ENCODE measurements at places on chromosomes 2 and 18. TPM values are rescaled to one million over a fixed set of nuclear protein-coding genes. Genes with fewer than 3 reads are reported as not detected.

DNA sequence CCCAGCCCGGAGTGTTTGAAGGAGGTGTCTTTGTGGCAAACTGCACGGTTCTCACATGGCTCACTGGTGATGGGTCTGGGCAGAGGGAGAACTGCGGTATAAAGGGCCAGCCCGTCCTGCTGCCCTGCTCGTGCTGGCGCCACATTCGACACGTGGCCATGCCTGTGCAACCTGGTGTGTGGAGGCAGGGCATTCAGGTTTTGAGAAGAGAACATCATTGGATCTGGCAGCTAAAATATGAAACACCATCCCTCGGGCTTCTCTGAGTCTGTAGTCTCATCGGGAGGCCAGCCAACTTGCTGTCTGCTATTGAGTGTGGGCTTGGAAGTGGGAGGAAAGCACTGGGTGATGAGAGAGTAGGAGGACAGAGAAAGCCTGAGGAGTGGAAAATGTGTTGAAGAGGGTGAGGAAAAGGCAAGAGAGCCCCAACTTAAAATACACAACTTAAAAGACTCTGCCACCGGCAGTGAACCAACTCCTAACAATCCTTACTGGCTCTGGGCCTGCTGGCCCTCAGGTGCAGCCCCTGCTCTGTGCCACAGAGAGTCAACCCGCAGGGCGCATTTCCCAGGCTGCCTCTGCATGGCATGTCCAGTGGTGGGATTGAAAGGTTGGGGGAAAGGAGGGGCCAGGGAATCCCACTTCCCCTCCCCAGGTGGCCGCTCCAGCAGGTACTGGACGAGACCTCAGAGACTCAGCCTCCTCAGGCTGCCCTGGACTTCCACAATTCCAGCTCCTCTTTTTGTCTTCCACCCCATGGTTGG, 112.7 kb upstream of the DLX2 start:
- peaks cover 21% of the 10 kb centered on the region for H3K4me1 ChIP-seq
- no peak for DNase-seq
- no peak overlapping the region for H3K27ac ChIP-seq

- no peaks in the 10 kb centered on the region for H3K36me3 ChIP-seq
- H3K4me1 ChIP-seq = no peaks in the 10 kb centered on the region
- H3K27ac ChIP-seq = no peak overlapping the region
- DNase-seq = no peak
- H3K4me3 ChIP-seq = no peak overlapping the region
Measured at GRCh38 chr2:11631462-11631861, 38.5 kb downstream of the NTSR2 start.

DNA sequence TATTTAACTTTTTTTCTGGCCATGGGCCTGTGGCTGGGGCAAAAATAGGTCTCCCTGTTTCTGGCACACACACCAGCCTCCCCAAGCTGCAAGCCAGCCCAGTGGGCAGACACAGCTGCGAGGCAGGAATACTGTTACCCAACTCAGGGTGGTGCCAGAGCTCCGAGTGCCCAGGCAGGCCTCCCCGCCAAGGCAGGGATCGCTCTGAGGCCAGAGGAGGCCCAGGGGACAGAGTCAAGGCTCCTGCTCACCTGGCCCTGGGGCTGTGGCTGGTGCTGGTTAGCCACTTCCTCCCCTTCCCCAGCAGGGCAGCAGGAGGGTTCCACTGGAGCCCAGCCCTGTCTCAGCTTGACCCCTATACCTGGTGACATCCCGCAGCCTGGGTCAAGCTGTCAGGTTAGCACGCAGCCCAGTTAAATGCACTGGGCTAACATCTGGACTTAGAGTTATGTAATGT, 67.1 kb upstream of the EPAS1 start:
- no peak for DNase-seq
- H3K4me3 ChIP-seq = no peak overlapping the region
- peak overlapping the region; percentile 6 for H3K27ac ChIP-seq
- no peaks in the 10 kb centered on the region for H3K27me3 ChIP-seq

GRCh38 chr2:201774546-201774945, 6.2 kb downstream of the ALS2 start:
- no peak for DNase-seq
- peaks cover under 1% of the 10 kb centered on the region for H3K4me1 ChIP-seq
- no peak overlapping the region for H3K27ac ChIP-seq
- no peak overlapping the region for H3K4me3 ChIP-seq
- H3K36me3 ChIP-seq = no peaks in the 10 kb centered on the region
- no peaks in the 10 kb centered on the region for H3K27me3 ChIP-seq

DNA sequence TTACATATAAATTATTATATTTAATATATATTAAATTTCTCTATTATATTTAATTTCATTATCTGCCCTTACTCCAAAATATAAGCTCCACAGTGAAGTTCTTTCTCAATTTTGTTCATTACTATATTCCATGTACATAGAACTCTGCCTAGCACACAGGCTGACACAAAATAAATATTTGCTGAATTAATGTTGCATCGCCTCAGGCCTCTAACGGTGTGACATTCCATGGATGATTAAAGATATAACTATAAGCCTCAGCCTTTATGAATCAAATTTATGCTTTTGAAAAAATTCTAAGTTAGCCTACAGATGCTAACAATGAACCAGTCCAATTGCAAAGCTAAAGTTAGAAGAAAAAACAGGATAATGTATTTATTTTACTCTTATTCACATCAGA, 1337.2 kb upstream of the NRXN1 start:
- no peak overlapping the region for H3K27ac ChIP-seq
- DNase-seq = no peak
- no peaks in the 10 kb centered on the region for H3K36me3 ChIP-seq
- no peaks in the 10 kb centered on the region for H3K4me1 ChIP-seq
- no peak overlapping the region for H3K4me3 ChIP-seq
- no peaks in the 10 kb centered on the region for H3K27me3 ChIP-seq

Gene TMEM163
- 0.19 TPM for total RNA-seq

Gene NDC80
- 5.1 TPM for total RNA-seq

Gene SGO2
- 4.9 TPM for total RNA-seq

Data from T-cell (primary cell).